Activated effector memory CD4-positive, alpha-beta T cell treated with Interleukin-2 at 50 U/mL for 16 hours (primary cell): ENCODE measurements at places on chromosomes 11 and 22.

- DNase-seq: peak; percentile 70
Observed at GRCh38 chr22:24805790-24806662, at the start of gene SGSM1. Gene SGSM1 (plus strand): TSS chr22:24806211. CDS start chr22:24806326, 115 bp downstream.

DNA sequence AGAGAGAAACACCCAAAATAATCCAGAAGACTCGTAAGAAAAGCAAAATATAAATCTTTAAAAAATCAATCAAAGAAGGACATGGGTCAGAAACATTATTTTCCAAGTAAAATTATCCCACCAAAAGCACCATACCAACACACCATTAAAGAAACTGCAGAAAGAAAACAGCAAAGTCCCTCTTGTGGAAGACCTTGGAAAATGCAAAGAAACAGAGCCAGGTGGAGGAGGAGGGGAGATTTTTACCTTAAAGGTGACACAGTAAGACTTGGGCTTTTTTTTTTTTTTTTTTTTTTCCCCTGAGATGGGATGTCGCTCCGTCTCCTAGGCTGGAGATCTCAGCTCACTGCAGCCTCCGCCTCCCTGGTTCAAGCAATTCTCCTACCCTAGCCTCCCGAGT lies 123.8 kb downstream of the LARGE1 start:
- no peak for DNase-seq

- DNase-seq: no peak
Observed at GRCh38 chr22:20646415-20646814, 127.5 kb upstream of the SERPIND1 start.

GRCh38 chr22:50583294-50583861 lies 729 bp upstream of the CHKB start:
- no peak for DNase-seq

- no peak for DNase-seq
Observed at GRCh38 chr11:111366560-111367410, 12.3 kb downstream of the POU2AF1 start.

- no peak for DNase-seq
Observed at GRCh38 chr22:43173566-43173965, 13.4 kb downstream of the TTLL12 start.

- DNase-seq: no peak
Observed at GRCh38 chr22:23115825-23116494, 25.8 kb downstream of the RSPH14 start.

DNA sequence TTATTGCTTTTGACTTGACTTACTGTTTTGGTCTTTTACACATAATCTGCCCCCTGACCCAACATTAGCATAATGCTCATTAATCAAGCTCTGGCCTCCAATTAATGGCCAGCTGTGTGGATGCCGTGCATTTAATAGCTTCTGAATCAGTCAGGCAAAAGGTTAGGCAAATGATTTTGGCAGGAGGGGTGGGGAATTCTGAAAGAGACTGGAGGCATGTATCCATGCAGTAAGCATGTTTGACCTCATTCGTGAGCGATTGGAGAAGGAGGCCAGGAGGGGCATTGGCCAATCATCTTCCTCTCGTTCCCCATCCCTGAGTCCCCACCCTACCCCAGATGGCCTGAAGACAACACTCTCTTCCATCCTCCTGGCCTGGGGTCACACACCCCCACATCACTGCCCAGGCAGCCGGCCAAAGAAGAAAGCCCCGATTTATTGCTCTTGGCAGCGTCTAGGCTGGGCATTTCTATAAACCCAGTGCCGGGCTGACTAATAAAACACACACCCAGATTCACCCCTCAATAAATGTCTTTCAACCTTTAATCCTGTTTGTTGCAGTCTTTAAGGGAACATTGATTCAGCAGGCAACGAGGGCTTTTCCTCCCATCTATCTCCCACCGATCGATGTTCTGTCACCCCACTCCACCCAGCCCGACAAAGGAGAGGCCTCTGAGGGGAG lies 150.0 kb downstream of the OPCML start:
- DNase-seq: no peak
